ENCODE measurements at places on chromosomes 7 and 10. TPM values are rescaled to one million over a fixed set of nuclear protein-coding genes. Genes with fewer than 3 reads are reported as not detected.

HOXA7 gene
- total RNA-seq, result 5.0 TPM

CALHM3 gene
- total RNA-seq, result not detected

ATAD1 gene
- total RNA-seq, result 48.3 TPM

C7orf57 gene
- under 0.01 TPM for total RNA-seq

KCP gene
- total RNA-seq, result not detected

FKBP6 gene
- total RNA-seq, result not detected

SFTPD gene
- total RNA-seq, result 0.32 TPM

ACSM6 gene
- total RNA-seq, result not detected

FRMPD2 gene
- total RNA-seq, result not detected

HOXA9 gene
- total RNA-seq, result 29.9 TPM

TMEM236 gene
- 0.22 TPM for total RNA-seq

RASSF4 gene
- 5.6 TPM for total RNA-seq

MMD2 gene
- total RNA-seq, result not detected

GARIN1A gene
- 2.7 TPM for total RNA-seq

GPR15LG gene
- total RNA-seq, result not detected

SFMBT2 gene
- 2.9 TPM for total RNA-seq

WDR86 gene
- 9.0 TPM for total RNA-seq

MXI1 gene
- total RNA-seq, result 24.0 TPM

AOC1 gene
- total RNA-seq, result not detected

C7orf33 gene
- not detected for total RNA-seq

TMEM184A gene
- 0.26 TPM for total RNA-seq

GRK5 gene
- total RNA-seq, result 12.0 TPM

CYP2C8 gene
- total RNA-seq, result not detected

MSMB gene
- total RNA-seq, result not detected

ZNF862 gene
- 11.6 TPM for total RNA-seq

TRIM50 gene
- total RNA-seq, result not detected

AKR1E2 gene
- total RNA-seq, result 8.1 TPM

BTAF1 gene
- 47.2 TPM for total RNA-seq

HKDC1 gene
- total RNA-seq, result 0.54 TPM

CALCR gene
- total RNA-seq, result not detected

COL17A1 gene
- total RNA-seq, result 0.13 TPM

TMEM26 gene
- total RNA-seq, result 11.8 TPM

DYDC2 gene
- total RNA-seq, result not detected

FOXL3 gene
- total RNA-seq, result not detected

GHRHR gene
- total RNA-seq, result not detected

PI4K2A gene
- 25.5 TPM for total RNA-seq

EVX1 gene
- total RNA-seq, result not detected

AKR1C1 gene
- total RNA-seq, result 264 TPM

CYTH3 gene
- 63.0 TPM for total RNA-seq

TMEM130 gene
- 0.54 TPM for total RNA-seq

Data from articular chondrocyte of knee joint (primary cell).